ENCODE measurements at places on chromosomes 16 and 17.

DNA sequence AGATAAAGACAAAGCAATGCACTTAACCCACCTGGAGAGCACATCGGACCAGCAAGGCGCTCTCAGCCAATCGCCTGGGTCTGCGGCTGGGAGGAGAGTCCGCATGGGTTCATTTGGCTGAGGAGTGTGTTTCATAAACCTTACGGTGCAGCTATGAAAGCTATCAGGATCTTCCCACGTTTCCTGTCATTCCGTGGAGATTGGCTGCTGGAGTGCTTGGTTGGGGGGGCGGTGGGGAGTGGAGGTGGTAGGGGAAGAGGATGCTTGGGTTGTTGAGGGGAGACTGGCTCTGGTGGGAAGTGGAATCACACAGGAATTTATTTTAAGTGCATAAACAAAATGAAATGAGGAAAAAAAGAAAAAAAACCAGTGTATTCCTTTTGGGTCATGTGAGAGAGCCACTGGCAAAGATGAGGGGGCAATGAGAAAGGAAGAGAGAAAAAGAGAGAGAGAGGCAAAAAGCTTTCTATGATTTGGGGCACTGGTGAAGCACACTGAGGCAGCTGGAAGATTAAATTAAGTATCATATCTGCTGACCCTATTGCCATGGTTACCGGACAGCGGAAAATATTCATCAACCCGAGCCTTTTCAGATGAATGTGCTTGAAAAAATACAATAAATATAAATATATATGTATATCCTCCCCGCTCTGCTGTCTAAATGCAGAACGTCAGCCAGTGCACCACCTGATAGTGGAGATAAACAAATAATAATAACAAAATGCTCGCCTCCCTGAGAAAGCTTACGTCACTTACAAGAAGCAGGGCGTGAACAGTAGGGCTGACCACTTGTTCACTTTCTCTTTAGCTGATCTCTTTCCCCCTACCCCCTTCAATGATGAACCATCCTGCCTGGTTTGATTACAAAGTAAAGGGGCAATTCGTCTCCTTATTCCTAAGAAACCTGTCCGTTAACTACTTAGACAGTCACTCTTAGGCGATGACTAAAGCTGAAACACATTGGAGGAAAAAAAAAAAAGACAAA is 457.0 kb upstream of the ZFHX3 start:
- no peak for DNase-seq

DNA sequence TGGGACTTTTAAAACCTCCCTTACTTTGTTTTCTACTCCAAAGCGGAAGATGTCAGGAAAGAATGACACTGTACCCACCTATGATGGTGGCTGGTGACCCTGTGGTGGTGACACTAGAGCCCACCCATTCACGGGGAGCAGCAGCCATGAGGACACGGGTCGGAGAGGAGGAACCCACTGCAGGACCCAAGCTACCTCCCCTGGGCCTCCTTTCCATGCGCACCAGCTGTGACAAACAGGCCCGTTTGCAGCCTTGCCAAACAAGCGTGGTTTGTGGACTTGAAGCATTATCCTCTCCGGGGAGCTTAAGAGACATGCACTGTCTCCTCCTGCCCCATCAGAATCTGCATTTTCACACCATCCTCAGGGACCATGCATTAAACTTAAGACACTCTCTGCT is 85.6 kb downstream of the ZFHX3 start:
- no peak for DNase-seq

DNA sequence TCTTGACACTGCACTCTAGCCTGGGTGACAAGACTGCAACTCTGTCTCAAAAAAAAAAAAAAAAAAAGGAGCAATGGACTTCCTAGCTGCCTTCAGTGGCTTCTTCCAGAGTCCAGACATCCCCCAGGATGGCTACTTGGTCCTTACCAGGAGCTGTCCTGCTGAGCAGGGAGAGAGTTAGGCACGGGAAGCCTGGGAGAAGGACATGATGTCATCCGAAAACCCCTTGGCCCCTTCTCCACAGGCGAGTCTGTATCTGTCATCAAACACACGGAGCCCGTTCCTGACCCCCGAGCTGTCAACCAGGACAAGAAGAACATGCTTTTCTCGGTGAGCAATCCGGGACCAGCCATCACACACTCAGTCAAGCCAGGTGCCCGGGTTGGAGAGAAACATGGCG is 8.7 kb downstream of the ATP2A1 start:
- DNase-seq: no peak

DNA sequence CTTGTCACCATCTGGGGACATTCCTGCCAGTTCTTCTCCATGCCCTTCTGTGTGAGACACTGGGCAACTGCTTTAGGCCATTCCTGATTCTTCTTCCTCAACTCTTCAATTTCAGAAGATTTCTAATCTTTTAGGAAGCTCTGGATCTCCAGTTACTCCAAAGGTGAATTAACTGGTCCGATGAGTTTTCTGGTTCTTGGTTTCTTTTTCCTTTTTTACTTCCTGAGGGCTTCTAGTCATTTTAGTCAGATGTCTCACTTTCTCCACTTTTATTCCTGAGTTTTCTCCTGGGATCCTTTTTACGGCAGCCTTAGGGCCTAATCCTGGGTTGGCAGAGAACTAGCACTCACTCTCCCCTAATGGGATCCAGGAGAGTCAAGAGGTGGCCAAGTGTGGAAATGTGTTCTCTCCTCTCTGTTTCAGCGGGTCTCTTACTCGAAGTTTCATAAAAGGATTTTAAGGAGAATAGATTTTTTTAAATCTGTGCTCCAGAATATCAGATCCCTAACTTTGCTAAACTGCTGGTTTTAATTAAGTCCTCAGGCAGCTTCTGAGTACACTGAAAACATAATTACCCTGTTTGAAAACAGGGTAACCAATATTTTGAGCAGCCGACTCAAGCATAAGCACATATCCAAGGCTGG is 107.6 kb downstream of the RMI2 start:
- no peak for DNase-seq

DNA sequence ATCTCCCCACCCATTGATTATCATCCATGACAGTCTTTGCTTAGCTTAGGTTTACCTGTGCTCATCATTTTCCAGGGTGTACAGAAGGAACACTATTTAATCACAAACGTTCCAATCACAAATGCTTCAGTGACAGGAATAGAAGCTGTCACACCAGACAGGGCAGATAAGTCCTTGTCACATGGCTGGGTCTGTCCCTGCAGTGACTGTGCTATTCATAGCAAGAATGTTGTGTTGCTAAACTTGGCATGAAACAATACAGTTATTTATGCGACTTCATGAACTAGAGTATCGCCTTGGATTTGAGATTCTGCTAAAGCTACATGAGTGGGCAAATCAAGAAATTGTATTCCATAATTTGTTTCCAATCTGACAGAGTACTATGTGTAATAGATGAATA is 108.4 kb downstream of the CDH13 start:
- DNase-seq: peak; percentile 26

- no peak for DNase-seq
Measured at GRCh38 chr17:41810659-41811548, 845 bp downstream of the P3H4 start.

DNA sequence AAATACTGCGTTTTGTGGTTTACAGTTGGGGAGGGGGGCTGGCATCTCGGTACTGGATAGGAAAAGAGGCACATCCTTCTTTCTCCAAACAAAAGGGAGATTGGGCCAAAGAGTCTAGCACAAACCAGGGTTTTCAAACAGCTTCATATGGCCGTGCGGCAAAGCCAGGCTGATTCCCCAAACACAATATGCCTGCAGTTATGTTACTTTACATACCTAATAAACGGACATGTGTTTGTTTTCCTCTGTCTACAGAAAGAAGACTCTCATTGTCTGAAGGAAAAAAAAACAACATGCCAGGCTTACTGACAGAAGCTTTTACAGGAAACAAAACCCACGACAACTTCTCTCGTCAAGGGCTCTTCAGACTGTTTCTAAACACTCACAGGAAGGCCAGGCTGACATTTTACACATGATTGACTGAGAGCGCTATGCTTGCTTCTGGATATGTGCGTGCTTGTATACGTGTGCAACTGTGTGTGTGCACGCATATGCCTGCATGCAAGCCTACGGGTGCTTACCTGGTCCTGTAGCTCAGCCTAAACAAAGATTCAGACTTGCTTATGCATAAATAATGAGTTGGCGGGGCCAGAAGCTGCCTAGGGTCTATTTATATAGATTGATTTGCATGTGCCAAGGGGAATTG is 461.0 kb upstream of the C16orf82 start:
- no peak for DNase-seq

GRCh38 chr16:77374384-77374783 is 60.5 kb downstream of the ADAMTS18 start:
- DNase-seq: no peak

DNA sequence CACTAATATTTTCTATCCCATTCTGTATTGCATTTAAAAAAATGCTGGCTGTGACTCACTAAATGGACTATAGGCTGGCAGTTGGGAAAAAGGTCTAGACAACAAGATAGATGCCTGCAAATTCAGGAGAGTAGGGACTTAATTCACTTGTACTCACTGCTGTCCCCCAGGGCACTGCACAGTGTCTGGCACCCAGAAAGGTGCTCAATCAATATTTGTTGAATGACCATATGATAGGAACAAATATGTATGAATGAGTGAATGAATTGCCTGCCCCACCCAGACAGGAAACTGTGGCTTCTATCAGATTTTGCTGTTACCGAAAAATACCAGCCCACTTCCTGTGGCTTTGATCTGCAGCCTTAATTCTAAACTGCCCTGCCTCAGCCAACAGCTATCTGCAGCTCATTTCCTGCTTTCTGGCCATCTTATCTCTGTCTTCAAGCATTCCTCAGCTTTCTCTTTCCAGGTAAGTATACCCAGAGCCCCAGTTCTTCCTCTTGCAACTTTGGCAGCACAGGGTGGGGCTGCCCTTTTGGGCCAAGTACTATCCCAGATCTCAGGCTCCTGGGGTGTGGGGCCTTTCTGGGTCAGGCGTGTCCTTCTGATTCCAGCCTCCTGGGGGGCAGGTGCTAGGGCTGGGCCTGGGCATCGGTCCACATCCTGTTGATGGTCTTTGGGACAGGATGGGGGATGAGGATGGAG is 15.3 kb upstream of the TNS4 start:
- peak; percentile 92 for DNase-seq

DNA sequence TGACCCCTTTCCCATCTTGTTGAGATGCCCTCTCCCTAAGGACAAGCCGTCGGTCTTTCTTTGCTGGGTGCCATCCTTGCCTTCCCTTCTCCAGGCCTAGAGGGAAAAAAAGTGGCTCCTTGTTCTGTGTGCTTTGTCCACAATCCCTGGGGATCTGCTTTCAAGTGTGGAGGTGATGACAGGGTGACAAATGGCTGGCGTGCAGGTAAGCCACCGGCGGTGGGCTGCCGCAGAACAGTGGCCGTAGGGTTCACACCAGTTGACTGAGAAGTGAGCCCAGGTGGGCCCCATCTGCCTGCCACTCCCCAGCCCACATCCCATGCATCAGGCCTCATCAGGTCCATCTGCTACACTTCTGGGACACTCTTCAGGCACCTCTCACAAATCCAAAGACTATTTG is 11.4 kb upstream of the CALB2 start:
- no peak for DNase-seq

GRCh38 chr16:9868606-9869149 is 313.6 kb downstream of the GRIN2A start:
- no peak for DNase-seq

- no peak for DNase-seq
Measured at GRCh38 chr17:27496005-27496404, 39.8 kb downstream of the KSR1 start.
